H1 (cell line): ENCODE measurements at places on chromosomes 5 and 9.

- no peak for DNase-seq
Measured at GRCh38 chr9:37897665-37898064, 6.3 kb downstream of the SLC25A51 start.

GRCh38 chr9:14985419-14985818 lies 75.2 kb upstream of the FREM1 start:
- no peak for DNase-seq

DNA sequence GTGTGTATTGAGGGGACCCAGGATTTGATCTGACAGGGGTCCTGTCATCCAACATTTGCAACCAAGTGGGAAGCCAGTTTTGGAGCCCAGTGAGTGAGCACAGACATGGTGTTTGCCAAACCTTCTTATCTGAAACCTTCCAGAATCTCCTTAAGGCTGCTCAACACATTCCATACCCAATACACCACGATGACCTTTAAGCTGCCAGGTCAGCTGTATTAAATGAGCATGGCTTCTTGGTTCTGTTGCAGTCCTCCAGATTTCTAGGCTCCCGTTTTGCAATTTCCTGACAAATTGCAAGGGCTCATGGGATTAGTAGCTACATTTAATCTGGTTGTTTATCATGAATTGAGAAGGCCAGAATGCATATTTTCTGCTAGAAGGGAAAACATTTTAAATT lies 124.2 kb upstream of the ATP10B start:
- DNase-seq: no peak

DNA sequence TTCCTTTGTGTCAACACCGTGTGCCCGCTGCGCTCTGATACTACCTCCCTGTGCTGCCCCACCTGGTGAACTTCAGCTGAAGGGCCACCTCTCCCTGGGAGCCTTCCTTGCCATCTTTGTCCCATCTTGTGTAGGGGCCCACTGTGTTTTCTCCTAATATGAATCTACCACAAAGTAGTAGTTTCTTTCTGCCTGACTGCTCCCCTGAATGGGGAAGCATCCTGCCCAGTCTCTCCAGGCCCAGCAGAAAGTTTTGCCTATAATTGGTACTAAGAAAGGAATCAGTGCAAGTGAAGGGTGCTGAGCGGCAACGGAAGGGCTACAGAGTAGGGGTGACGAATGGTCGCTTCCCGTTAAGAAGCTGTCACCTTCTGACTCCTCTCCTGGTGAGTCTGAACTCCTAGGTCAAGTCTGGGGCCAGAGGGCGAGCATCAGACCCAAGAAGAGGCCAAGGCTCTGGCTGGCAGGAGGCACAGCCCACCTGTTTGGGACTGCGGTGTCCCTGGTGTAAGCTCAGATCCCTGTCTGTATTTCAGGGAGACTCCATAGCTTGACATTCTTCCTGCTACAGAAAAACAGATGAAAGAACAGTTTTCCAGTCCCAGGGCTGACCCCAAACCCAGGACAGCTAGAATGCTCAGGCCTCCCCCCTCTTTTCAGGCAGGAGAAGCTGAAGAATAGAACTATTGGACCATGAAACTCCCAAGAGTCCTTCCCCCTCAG lies 24.1 kb downstream of the WWC1 start:
- DNase-seq: no peak

GRCh38 chr5:69010476-69010875 lies 83.3 kb upstream of the SLC30A5 start:
- DNase-seq: no peak

DNA sequence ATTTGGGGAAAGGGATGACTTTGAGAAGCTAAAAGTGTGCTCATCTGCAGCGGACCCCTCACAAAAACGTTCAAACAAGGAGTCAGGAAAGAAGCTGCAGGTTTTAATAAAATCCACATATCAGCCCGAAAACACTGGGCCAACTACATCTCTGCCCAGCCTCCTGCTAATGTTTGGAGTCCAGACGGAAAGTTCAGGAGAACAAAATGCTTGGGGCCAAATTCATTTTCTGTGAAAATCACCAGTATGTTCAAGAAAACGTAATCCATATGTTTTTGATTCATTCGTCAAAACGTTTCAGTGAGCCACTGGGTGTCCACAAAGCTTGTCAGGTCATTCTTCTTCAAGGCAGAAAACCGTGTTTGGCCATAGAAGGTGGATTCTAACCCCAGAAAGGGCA lies 87.5 kb upstream of the GAS1 start:
- DNase-seq: no peak

GRCh38 chr5:148986636-148987035 lies 76.2 kb downstream of the SH3TC2 start:
- DNase-seq: no peak

DNA sequence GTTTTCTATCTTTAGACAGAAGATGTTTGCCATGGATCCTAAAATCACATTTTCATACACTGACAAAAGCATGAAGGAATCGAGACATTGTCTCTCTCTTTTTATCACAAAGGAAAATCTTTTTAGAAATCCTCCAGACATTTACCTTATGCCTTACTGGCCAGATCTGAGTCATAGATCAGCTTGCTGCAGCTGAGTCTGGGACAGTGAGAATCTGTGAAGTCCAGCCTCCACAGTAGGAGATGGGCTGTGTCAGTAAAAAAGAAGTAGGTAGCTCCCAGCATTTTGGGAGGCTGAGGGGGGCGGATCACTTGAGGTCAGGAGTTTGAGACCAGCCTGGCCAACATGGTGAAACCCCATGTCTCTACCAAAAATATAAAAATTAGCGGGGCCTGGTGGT lies 333.4 kb upstream of the ZNF462 start:
- no peak for DNase-seq

GRCh38 chr9:1100945-1101344 lies 50.8 kb downstream of the DMRT2 start:
- peak; percentile 74 for DNase-seq

DNA sequence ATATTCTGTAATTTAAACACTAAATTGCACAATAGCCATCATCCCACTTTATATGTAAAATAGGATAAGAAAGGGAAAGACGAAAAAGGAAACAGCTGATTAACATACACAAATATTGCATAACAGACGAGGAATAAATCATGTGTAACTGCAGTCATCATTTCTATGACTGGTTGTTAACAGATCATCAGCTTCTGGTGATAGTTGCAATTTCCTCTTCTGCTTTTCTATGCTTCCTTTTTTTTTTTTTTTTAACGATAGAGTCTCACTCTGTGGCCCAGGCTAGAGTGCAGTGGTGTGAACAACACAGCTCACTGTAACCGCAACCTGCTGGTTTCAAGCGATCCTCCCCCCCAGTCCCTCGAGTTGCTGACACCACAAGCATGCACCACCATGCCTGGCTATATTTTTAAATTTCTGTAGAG lies 22.5 kb upstream of the JAKMIP2 start:
- no peak for DNase-seq

GRCh38 chr9:130200038-130200849 lies 28.0 kb downstream of the NCS1 start:
- DNase-seq: no peak

DNA sequence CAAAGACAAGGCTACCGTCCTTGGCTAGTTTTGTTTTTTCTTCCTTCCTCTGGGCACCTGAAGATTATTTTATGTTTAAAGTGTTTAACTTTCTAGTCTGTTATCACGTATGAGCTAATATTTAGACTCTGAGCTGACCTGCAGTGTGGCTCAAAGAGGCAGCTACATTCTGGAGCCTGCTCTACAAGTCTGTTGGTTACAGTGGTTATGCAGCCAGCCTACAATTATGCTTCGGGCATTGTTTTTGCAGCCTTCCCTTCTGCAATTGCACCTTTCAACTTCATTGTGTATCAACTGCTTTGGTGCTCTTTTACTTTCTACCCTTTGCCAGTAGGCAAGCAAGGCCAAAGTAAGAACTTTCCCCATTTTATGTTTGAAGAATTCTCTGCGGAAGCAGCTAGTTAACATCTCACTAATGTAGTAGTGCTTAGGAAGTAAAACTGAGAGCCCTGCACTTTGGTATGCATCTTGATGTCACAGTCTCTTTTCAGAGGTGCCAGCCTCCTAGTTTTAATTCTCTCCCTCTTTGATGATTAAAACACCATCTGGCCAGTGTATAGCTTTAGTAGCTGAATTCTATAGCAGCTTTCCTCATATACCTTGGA lies 322.1 kb downstream of the FAM170A start:
- no peak for DNase-seq

DNA sequence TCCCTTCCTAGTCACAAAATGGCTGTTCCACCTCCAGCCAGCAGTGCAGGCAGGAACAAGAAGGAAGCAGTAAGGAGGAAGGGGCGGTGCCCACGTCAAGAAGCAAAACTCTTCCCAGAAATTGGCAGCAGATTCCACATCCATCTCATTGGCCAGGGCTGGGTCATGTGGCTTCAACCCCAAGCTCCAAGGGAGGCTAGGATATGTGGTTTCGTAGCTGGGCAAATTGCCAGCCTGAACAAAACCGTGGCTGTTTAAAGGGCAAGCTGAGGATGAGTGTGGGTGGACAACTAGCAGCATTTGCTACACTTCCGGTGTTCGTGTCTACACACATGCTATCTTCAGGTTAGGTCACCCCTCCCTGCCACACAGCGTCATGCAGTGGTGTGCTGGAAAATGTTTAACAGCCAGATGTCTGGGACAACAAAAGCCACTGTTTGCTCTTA lies 92.1 kb upstream of the MAP1B start:
- no peak for DNase-seq

DNA sequence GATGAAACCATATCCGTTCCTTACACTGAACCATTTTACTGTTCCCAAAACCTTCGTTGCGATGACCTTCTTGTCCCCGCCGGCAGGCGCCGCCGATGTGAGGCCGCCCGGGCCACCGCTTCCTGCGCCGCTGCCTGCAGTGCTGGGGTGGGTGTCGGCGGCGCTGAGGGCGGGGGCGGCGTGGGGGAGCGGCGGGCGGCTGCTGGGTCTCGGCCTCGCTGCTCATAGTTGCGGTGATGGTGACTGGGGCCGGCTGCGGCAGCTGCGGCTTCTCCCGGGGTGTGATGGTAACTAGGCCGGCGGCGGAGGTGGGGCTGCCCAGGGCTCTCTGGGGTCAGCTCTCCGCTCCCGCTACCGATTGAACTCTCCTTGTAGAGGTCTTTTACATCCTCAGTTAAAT lies 14.1 kb upstream of the OR2S2 start:
- no peak for DNase-seq

- peak; percentile 74 for DNase-seq
Measured at GRCh38 chr5:69492391-69492922, at the start of gene OCLN. Gene OCLN, plus strand, starts transcription at chr5:69492790. Its CDS starts 11,455 bp downstream, at chr5:69504245.

DNA sequence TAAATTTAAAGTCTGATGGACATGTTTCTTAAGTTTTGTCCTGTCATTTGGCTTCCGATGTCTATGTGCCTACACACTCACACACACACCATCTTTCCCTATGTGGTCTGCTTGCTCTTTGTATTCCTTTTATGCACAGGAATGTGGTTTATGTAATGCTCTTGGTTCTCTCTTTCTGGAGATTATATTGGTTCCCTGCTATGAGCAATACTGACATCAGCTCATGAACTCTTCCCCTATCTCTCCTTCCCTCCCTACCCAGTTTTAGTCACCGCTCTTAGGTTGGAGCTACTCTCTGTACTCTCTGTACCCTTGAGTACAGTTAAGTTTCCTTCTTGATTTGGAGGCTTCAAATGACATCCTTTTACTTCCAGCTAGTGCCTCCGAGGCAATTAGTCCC lies 77.9 kb upstream of the MVB12B start:
- DNase-seq: no peak

GRCh38 chr5:150114773-150115408 lies 28.5 kb upstream of the CSF1R start:
- DNase-seq: no peak

- DNase-seq: no peak
Measured at GRCh38 chr9:134349936-134350335, 23.7 kb downstream of the RXRA start.

GRCh38 chr9:135499326-135500070 lies 984 bp upstream of the MRPS2 start:
- no peak for DNase-seq

- no peak for DNase-seq
Measured at GRCh38 chr5:74866596-74867162, 492 bp upstream of the FAM169A start.

DNA sequence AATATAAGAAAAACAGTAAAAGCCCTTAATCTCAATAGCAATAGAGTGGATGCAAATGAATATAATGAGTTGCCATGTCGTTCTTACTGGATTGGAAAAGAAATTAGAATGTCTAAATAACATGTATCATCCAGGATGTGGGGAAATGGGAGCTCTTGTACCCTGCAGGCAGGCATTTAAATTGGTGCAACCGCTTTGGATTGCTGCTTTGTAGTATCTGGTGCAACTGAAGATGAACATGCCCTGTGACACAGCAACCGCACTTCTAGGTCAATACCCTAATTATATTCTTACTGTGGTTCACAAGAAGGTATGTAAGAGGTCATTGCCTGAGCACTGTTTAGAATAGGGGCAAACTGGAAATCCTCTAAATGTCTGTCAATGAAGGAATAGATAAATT lies 18.9 kb downstream of the MRPS30 start:
- no peak for DNase-seq

DNA sequence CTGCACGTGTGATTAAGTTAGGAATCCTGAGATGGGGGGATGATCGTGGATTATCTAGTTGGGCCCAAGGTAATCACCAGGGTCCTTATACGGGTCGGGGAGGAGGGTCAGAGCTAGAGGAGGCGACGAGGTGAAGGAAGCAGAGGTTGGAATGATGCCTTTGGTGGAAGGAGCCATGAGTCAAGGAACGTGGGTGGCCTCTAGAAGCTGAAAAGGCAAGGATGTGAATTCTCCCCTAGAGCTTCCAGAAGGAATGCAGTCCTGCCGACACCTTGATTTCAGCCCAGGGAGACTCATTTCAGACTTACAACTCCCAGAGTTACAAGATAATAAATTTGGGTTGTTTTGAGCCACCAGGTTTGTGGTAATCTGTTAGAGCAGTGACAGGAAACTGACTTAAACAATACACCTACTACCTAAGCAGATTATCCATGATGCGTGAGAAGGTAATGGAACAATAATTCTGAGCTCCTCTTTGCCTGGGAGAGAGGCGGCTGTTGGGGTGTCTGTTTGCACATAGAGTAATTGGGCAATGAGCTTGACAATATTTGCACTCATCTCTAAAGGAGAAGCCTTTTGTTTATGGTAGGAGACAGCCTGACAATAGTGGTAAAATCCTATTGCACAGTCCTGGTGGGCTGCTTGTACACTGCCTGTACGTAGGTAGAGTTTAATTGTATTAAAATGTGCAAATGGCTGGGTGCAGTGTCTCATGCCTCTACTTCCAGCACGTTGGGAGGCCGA lies 129.3 kb upstream of the IER5L start:
- no peak for DNase-seq

DNA sequence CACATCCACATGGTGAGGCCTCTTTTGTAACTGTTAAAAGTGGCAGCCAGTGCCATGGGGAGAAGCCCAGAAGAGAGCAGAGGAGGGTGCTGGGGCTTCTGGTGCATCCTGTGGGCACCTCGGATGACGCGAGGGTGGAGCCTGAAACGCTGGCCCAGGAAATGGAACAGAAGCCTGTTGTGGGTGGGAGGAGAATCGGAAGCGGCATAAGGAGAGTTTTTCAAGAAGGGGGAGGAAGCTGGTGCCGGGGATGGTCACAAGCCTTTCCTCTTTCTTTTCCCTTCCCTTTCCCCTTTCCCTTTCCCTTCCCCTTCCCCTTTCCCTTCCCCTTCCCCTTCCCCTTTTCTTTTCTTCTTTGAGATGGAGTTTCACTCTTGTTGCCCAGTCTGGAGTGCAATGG lies 12.9 kb downstream of the ANKRD33B start:
- no peak for DNase-seq
